Effector memory CD8-positive, alpha-beta T cell (primary cell): ENCODE measurements at places on chromosomes 1 and 21.
A peak's percentile ranks its signal among the peaks of the same experiment; 100 is the strongest.

- no peak for DNase-seq
Measured at GRCh38 chr1:34843392-34844251, 15.9 kb downstream of the SMIM12 start.

DNA sequence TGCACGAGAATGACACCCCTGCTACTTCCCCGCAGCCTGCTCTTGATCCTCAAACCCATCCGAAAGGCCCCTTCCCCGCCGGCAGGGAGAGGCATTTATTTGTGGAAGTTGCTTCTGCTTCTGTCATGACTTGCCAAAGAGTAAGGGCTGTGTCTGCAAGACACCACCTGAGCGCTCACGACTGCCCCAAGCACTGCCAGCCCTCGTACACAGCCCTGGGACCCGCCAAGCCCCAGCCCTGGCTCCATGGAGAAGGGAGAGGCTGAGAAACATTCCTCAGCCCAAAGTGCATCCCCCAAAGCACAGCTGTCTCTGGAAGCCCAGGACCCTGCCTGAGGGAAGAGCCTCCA is 6.3 kb upstream of the TPRG1L start:
- DNase-seq, result no peak

DNA sequence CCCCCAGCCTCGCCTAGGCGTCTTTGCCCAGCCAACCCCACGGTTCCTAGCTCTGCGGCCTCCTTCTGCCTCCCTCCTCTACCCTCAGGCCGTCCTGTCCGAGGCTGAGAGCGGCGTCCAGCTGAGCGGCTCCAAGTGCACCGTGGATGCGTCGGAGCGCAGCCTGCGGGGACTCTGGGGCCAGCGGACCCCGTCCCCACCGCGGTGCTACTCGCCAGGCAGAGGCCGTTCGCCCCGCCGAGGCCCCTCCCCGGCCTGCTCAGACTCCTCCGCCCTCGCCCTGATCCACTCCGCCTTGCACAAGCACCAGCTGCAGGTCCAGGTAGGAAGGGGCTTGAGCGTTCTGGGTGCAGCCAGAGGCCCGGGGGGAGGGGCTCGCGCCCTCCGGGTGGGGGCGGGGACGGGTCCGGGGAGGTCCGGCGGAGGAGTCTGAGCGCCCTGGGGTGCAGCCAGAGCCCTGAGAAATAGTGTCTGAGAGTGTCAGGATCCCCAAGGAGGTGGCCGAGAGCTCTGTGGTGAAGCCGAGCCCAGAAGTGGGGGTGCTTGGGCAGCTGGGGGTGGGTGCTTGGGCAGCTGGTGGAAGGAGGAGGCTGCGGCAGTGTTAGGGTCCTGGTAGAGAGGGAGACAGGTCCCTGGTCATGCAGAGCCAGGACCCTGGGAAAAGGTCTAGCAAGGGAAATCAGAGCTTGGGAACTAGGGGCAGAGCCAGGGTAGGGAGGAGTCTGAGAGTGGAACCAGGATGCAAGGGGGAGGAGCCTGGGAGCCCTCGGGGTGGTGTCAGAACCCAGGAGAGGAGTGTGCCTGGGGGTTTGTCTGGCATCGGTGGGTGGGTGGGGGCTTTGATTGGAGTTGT is 3.2 kb upstream of the NBPF3 start:
- no peak for DNase-seq

GRCh38 chr1:41648844-41649243 is 164.4 kb upstream of the EDN2 start:
- DNase-seq, result no peak

DNA sequence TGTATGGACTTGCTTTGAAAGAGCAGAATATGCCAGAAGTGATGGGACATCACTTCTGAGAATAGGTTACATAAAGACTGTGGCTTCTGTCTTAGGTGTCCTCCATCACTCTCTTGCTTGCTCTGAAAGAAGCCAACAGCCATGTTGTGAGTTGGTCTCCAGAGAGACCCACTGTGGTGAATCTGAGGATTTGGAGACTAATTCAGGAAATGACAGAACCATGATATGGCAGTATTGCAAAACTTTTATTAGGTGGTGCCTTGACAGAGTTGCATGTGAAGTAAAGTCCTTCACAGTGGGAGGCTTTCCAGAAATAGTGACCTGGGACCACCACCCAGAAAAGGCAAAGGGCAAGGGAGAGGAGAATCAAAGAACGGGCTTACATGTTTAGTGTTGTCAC is 628.6 kb downstream of the KCNT2 start:
- no peak for DNase-seq

DNA sequence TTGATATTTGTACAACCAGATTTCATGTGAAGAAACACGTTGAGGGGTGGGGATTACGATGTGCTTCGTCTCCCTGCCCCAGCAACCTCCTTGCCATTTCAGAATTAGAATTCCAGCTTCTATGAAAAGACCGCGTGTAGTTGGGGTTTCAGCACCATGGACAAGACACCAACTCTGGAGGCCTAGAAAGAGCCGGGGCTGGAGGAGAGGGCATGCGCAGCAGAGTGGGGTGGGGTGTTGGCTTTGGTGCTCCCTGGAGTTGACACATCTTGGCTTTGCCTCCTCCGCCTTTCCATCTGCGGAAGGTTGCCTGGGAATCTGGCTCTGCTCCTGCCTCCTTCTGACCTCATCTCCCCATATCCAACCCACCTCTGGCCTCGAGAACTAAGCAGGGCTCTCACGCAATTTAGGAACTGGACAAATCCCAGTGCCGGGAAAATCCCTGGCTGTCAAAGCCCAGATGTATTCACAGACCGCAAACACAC is 11.8 kb downstream of the HTR6 start:
- DNase-seq, result peak; percentile 19

- DNase-seq, result no peak
Measured at GRCh38 chr1:27001570-27002360, 8.3 kb downstream of the TRNP1 start.

DNA sequence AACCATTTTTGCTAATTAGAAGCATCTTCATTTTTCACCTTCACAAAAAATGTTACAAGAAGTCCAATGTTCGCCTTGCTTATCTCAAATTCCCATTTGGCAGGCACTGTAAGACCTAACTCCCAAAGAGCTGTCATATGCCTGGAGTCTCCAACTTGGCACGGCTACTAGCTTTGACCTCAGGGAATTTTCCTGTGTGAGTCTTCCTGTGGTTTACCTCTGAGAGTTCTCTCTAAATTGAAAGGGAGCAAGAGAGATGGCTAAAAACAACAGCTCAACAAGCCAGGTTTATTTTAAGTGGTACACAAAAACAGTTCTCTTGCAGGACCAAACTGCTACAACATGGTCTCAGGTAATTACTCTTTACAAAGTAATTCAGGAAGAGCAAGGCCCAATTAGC is 756.0 kb upstream of the ADGRL2 start:
- no peak for DNase-seq

DNA sequence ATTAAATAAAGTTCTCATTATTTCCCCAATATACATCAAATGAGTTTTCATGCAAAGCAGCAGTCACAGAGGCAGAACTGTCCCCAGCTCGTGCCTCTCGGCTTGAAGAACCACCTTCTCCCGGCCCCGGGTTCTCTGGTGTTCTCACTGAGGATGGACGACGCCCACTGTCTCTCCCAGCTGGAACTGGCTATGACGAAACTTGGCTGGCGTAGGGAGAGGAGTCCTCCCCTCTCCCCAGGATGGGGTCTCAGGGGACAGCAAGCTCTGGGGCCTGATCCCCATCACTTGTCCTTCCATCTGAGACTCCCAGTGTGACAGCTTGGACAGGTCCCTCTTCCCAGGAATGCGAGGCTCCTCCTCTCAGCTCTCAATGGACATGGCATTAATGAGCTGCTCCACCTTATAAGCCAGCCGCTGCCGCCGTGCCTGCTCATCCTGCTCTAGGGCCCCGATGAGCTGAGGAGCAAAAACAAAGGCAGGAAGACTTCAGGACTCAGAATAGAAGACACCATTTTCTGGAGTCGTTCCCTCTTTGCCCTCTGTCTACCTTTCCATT is 116.0 kb upstream of the CD34 start:
- DNase-seq, result no peak

DNA sequence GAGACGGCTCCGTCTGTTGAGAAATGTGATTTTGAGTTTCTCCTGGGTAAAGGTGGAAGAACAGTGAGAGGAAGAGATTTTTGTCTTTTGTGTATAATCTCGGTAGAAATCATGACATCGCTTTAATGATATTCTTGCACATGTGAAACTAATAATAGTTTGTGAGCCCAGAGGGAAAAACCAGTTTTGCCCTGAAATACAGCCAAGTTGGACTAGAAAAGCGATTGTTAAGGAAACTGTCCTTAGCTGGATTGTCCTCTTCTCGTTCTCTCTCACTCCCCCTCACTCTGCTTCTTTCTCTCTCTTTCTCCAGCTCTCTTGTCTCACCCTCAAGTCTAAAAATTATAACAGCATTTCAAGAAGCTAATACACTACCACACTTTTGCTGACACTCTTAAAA is 17.1 kb downstream of the KCNJ6 start:
- no peak for DNase-seq

GRCh38 chr1:37596182-37596667 is 488 bp upstream of the GNL2 start:
- no peak for DNase-seq

- no peak for DNase-seq
Measured at GRCh38 chr1:174797398-174797797, 202.3 kb upstream of the CACYBP start.

GRCh38 chr1:247077213-247077612 is 1.4 kb downstream of the ZNF670 start:
- DNase-seq, result no peak
